ENCODE measurements at places on chromosomes 2 and 18.

DNA sequence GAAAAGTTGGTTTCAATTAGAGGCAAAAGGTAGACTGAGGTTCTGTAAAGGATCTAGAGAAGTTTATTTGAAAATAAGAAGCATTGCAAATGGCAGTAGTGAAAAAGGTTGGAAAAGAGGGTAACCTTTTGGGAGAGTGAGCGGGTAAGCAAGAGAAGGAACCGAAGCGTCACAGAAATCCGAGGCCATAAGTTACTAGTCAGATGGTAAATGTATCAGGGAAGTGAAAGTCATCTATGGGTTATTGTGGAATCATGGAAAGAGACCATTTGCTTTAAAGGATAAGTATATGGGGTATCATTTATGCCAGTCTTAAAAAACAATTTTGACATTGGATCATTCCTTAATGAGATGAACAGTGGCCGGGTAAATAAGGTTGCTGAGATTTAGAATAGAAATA, 30.5 kb downstream of the EML4 start:
- no peak for DNase-seq

- no peak for DNase-seq
These were observed 14.8 kb downstream of the STRN start for GRCh38 chr2:36951574-36951973.

DNA sequence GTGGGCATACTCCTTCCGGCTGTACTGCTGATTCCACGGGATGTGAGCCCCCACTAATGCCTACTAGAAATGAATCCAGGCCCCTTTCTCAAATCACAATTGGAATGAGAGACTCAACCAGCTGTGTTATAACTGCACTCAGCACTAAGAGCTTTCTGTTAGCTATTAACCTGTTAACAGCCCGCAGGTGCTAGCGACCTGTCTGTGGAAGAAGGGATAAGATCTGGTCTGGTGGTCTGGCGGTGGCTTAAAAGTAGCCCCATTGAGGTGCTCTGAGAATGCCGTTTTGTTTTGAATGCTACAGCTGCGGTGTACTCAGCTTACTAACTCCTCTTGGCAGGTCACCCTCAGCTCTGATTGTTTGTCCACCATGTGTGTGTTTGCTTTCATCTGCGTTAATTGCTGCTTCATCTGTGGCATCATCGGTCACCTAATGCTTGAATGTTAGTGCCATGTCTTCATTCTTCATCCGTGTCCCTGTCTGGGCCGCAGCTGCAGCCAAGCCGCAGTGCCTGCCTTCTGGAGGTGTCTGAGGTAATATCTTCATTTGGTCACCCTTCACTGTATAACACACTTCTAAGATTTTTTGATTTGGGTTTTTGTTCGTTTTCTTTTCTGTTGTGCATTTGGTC, 16.3 kb downstream of the RAB12 start:
- DNase-seq = no peak

DNA sequence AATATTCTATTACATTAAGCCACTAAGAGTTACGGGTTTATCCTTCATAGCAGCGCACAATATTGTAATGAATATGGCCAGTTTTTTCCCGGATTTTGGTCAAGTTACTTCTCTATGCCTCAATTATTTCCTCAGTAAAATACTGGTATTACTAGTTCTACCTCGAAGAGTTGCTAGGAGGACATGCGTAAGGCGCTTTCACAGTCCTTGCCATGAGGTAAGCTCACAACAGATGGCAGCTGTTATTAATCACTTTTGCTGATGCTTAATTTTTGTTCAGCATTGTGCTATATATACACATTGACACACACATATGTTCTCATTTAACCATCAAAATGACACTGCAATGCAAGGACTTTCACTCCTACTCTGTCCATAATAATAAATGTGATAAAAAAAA, 101.5 kb downstream of the SCG2 start:
- no peak for DNase-seq

DNA sequence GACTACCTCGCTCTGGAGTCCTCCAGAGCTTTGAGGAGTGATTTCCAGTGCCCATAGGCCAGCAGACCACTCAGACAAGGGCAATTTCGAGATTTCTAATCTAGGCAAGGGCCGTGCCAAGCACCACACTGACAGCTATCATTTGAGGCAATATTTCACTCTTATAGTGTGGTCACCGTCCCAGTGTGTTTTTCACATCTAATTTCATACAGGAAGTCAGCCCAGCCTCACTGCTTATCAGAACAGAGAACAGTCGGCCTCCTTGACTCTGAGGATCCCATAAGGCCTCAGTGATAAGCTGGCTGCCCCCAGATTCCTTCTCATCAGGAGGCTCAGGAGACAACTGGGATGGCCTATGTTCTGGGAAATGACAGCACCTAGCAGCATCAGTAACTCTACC, 581 bp downstream of the CAPN14 start:
- DNase-seq = no peak

GRCh38 chr2:131567891-131568290, 40.2 kb downstream of the CCDC74A start:
- DNase-seq = no peak

GRCh38 chr2:61575447-61575859, 37.3 kb upstream of the XPO1 start:
- DNase-seq = peak; percentile 40

DNA sequence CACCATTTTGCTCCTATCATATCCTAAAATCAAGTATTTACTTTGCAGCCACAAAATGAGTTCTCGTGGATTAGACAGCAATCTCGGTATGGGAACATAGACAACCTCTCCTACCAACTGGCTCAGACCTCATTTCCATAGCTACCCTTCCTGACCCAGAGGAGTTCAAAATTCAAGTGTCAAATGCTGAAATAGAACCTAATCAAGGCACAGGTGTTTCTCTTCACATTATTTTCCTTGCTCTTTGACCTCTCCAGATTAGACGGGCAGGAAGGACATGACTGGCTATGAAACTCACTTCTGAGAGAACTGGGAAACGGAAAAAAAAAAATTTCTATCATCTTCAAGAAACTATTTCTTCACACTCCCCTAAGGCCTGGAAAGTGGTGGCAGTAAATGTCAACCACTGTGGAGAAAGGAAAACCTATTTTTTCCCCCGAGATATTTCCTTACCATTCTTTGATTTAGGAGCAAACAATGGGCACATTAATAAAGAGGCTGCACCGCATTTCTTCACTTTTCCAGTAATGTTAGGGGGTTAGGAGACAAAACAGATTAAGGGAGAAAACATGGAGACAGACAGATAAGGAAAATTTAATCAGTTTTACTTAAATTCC, 63.6 kb upstream of the DTNB start:
- DNase-seq = no peak

GRCh38 chr2:120935339-120936313, 200.0 kb downstream of the GLI2 start:
- DNase-seq = no peak

DNA sequence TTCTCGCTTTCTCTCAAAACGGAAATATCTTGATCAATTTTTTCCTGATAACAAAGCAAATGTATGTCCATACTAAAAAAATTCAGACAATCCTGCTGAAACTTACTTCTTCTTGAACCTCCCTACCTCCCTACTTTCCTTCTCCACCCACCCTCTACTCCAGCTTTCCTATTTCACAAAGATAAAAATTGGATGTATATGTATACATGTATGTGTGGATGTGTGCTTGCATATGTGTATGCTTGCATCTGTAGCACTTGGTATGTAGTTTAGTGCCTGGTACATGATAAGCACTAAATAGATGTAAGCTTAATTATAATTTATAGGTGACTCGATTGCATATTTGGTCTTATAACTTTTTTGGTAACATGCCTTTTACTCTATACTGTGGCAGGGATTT, 167.5 kb upstream of the ITGA4 start:
- no peak for DNase-seq

DNA sequence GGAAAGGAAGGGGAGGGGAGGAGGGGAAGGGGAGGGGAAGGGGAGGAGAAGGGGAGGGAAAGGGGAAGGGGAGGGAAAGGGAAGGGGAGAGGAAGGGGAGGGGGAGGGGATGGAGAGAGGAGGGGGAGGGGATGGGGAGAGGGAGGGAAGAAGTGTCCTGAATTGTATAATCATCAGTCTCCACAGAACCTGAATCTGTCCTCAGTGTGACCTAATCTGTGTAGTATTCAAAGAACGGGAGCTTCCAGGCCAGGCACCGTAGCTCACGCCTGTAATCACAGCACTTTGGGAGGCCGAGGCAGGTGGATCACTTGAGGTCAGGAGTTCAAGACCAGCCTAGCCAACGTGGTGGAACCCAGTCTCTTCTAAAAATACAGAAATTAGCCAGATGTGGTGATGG, 41.1 kb upstream of the CCDC150 start:
- no peak for DNase-seq

DNA sequence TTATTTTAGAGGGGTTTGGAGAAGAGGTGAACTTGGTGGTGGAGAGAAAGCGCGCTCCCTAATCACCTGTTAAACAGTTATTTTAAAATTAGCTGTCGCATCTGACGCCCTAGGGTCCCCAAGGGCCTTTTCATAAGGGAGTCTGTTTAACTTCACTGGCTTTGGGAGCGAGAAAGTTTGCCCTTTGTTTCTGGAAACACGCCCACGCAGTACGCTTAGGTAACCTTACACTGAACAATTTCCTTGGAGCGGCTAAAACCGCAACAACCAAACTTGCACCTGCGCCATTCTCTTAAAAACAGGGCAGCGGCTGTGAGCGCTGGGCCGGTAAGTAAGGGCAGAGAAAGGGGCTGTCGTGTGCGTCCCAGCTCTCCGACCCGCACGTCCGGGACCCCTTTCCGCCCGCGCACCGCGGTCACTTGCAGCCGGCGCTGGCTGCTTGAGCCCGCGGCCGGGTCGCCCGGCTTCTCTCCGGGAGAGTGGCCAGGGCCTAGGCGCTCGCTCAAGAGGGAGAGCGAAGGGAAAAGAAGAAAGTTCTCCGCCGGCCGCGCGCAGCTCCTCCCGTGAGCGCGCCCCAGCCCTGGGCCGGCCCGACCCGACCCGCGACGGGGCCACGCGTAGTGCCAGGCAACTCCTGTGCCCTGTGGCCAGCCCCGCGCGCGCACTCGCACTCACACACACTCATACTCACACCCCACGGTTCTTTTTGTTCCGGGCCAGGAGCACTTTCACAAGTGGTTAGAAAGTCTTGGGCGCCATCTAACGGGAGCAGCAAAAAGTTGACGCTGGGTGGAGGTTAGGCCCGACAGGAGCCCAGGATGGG, 19.2 kb downstream of the POU3F3 start:
- peak; percentile 87 for DNase-seq

DNA sequence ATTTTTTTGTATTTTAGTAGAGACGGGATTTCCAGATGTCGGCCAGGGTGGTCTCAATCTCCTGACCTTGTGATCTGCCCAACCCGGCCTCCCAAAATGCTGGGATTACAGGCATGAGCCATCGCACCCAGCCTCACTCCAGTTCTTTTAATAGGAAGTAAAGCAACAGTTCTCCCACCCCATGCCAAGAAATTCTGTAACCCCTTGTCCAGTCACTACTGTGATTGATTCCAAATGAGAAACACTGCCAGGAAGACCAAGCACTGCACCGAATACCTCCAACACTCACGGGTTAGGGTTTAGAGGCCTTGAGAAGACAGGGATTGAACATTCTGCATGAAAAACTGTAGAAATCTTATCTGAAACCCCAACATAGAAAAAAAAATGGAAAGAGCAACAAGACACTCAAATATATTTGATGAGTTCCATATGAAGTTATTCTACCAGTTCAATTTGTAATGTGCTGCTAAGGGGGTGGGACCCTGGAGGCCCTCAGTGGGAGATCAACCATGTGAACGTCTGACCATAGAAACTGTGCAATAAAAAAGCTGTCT, 48.2 kb upstream of the BIN1 start:
- DNase-seq = no peak

DNA sequence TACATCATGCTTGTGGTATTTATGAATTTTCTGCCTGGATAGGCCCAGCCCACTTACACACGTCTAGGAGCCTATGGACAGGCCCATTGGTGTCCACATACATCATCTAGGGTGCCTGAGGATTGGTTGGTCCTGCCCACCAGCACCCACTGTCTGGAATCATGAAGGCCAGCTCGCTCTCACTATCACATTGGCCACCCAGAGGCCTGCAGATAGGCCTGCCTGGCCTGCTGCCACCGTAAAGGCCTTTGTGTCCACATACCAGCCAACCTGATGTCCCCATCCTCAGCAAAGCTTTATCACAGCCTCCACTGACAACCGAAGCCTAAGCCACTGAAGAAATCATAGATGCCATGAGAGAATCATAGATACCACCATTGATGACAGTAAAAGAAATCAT, 40.2 kb downstream of the METTL21A start:
- no peak for DNase-seq

DNA sequence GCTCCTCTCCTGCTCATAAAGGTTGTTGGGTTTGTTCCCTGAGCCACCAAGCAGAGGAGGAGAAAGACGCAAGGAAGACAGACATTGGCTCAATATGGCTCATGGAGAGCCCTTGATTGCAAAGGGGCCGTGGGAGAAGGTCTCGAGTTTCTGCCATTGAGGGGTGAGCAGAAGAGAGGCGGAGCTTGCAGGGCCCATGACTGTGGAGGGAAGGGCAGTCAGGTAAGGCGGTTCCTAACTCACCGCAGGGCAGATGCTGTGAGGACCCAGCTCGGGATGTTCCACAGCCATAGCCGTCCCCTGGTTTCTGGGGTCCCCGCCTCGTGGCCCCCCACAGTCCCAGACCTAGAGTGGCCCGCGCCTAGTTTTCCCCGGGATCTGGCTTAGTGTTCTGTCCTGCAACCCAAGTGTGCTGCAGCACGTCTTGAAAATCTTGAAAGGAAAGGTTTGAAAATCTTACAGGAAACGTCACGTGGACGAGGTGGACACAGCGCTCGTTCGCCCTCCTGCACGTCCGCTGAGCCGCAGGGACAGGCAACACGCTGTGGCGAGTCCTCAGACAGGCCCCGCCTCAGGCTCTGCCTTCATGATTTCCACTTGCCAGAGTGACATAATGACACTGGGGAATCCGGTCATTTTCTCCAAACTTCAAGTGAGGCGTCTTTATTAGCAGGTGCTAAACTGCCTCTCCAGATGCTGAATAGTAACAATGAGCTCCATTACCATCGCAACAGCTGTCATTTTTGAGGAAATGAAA, 105.5 kb upstream of the HDAC4 start:
- no peak for DNase-seq

DNA sequence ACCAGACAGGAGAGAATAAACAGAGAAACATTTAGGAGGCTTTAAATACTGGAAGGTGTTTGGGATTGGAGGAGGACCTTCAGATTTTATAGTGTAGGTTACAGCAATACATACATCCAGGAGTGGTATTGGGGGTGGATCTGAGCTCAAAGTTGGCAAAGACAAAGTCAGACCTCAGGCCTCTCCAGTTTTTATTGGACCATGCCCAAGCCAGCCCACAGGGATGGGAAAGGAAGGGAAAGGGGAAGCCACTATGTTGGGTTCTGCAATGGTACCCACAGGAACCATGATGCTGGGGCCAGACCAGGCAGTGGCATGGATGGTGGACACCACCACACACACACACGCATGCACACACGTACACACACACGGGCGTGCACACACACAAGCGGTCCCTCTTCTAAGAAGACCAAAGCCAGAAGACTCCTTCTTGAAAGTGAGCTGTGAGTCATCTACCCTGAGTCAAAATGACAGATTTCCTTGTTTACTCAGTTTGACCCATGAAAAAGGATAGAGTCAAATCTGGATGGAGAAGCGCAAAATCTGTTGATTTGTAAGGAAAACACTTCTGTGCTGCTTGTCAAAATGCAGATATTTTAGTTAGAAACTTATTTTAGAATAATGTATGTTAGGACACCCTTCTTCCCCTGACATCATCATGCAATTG, 87.9 kb downstream of the TRABD2A start:
- no peak for DNase-seq

Data from GM13977 (cell line).